ENCODE measurements at places on chromosomes 7 and 10. TPM values are rescaled to one million over a fixed set of nuclear protein-coding genes. Genes with fewer than 3 reads are reported as not detected.

DNA sequence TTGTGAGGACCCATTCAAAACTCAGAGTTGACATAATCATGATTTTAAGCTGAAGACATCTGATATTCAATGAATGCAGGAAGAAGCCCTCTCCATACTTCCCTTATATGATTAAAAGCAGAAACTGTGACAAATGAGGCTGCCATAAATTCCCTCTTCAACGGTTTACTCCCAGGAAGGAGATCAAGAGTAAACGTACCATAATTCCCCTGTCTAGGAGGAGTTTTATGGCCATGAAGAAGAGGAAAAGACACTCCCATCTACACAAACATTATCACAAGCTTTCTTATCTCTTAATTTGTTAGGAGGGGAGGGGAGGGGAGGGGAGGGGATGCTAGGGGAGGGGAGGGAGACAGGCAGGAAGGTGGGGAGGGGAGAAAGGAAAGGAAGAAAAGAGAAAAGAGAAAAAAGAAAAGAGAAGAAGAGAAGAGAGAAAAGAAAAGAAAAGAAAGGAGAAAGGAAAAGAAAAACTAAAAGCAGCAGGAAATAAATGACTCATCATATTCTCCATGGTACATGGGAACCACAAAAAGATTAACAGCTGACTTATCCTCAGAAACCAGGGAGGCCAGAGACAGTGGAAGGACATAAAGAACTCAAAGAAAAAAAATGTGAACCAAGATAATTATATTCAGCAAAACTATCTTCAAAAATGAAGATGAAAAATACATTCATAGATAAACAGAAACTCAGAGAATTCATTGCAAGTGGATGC, 121.6 kb downstream of the ALOX5 start:
- DNase-seq: no peak

GRCh38 chr7:101538596-101539459, 90.3 kb downstream of the MYL10 start:
- peak; percentile 96 for DNase-seq

Gene SLC18A2
- total RNA-seq: 0.52 TPM

GRCh38 chr7:89559596-89559995, 594.7 kb upstream of the STEAP1 start:
- DNase-seq: no peak

Gene BCAP29
- total RNA-seq: 31.0 TPM

- DNase-seq: no peak
Observed at GRCh38 chr7:23586159-23586558, 11.0 kb upstream of the CCDC126 start.

Gene TMEM225B
- 0.52 TPM for total RNA-seq

Gene MMP21
- not detected for total RNA-seq

DNA sequence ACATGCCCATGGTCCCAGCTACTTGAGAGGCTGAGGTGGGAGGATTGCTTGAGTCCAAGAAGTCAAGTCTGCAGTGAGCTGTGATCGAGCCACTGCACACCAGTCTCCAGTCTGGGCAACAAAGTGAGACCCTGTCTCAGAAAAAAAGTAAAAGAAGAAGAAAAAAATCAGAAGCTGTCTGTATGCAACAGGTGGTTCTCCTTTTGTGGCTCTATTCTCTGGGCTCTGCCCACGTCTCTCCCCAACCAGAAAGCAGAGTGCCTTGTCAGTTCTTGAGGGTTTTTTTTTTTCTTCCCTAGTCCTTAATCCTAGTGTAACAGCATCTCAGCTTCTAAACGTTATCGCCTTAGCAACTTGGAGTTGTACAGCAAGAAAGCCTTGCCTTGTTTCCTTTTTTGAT, 89.5 kb downstream of the PRKCQ start:
- DNase-seq: no peak

DNA sequence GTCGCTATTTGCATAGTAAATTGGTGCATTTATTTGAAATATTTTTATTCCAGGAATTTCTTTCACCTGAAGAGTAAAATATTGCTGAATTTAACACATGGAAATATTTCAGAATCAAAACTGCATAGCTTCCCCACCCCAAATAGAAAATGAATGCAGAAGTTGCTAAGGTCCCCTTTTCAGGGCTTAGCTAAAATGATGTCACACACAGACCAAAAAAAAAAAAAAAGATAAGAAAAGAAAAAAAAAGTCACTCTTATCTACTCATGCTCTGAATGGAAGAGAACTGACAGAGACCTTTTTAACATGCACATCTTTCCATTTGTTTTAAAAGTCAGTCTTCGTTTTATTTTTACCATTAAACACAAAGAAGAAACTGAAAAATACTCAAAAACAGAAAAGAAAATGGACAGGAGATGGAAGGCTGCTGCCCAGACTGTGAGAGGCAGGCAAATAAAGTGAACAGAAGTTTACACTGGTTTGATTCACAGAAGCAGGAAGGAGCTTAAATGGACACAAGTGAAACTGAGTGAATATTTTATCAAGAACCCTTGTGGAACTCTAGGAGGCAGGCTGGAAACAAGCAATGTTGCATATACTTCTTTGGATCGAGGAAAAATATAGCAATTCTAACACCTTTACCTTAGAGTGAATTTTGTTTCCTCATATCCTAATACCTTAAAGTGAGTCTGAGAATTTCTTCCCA, 32.0 kb downstream of the PSMC2 start:
- DNase-seq: no peak

- no peak for DNase-seq
Observed at GRCh38 chr7:154861589-154861988, 141.3 kb downstream of the PAXIP1 start.

DNA sequence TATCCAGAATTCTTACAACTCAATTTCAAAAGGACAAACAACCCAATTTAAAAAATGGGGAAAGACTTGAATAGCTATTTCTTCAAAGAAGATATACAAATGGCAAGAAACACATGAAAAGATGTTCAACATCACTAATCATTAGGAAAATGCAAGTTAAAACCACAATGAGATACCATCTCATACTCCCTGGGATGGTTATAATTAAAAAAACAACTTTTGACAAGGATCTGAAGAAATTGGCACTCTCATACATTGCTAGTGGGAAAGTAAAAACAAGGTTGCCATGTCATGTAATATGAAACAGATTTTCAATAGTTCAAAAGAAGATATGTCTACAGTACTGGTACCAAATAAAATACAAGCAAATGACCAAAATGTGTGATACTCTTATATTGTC, 9.0 kb downstream of the OAT start:
- DNase-seq: no peak

- DNase-seq: no peak
Observed at GRCh38 chr10:131277278-131277677, 34.2 kb downstream of the TCERG1L start.

- DNase-seq: peak; percentile 60
Observed at GRCh38 chr10:48450741-48451466, 144.4 kb downstream of the MAPK8 start.

GRCh38 chr7:25795824-25796235, 356.2 kb upstream of the NFE2L3 start:
- DNase-seq: no peak

DNA sequence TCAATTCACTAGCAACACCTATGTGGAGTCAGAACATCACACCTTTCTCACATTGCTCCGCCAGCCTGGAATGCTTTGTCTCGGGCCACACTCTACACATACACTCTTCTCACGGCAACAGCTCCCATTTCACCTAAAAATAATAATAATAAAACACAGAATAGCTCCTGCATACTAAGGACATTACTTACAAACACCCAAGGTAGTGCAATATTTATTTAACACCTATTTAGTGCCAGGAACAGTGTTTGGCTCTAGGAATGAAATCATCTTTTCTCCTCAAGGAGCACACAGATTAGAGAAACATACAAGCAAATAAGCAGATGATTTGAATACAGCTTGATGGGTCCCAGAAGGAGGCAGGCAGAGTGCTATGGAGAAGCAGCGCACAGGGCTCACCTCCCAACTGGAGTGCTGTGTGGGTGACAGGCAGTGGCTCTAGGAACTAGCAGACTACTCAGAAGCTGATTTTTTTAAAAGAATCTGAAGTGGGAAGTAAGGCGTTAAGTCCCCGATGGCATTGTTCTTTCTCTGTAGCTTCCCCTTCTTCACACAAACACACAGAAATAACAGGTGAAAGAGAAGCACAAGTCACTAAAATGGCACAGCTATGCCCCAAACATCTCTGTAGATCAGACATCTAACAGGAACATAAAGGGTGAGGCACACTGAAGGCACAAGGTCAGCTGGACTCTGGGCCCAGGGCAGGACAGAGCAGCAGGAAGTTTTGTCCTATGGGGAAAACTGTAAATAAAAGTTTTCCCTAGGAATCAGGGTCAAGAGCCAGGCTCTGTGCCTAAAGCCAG, 16.7 kb downstream of the USP6NL start:
- no peak for DNase-seq

DNA sequence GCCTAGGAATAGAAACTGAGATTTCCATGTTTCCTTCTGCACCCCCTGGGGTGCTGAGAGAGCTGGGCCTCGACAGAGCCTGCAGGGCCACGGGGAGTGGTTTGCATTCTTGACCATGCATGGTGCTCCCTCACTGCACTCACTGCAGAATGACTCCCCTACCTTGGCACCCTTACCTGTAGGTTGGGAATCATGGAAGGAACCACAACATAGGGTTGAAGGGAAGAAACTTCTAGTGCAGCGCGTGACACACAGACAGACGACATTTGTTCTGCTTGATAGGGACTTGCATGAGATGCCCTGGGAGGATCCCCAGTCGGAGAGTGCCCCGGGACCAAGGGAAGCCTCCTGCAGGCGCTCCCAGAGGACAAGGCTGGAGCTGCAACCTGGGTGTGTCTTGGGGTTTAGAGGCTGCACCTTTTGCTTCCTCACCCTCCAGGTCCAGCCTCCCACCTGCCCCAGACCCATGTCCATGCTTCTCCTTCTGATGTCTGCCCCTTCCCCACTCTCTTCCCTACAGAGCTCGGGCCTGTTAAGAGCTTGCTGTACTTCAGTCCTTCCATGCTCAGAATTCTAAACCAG, 245.2 kb downstream of the ABCA13 start:
- no peak for DNase-seq

DNA sequence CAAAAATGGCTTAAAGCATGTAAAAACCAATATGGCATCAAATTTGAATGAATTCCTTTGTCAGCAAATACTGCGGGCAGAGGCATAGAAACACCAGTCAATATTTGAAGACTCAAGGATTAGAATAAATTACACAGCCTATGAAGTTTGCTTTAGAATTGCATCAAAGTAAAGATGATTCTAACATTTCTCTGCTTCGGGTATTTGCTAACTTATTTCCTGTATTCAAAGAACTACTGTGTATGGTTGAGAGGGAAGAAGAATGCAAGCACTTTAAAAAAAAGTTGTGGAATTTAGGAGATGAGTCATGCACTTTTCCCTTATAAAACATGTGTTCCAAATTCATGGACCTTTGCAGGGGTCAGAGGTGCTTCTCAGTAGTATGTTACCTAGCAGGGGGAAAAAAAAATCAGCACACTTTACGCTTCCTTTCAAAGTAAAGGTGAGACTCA, 90.1 kb downstream of the PIP4K2A start:
- DNase-seq: no peak

DNA sequence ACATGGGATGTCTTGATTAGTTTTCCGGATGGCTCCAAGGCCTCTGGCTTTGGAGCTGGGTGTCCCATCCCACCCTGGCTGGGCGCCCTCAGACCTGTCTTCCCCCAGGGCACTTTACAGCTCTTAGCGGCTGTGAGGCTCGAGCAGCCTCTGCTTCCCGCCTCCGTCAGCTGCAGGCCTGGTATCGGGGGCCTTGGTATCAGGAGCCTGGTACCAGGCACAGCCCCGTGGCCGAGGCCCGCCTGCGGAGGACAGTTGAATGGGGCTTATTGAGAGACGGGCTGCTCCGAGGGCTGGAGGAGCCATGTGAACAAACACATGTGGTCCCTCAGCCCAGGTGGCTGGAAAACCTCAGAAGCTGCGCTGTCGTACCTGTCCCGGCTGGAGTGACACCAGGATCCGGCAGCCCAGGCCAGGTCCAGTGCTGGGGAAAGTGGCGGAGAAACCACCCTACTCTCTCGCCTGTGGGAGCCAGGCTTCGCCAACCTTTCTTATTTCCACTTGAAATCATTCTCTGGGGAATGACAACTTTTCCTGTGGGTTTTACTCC, 23.9 kb upstream of the AP5Z1 start:
- no peak for DNase-seq

DNA sequence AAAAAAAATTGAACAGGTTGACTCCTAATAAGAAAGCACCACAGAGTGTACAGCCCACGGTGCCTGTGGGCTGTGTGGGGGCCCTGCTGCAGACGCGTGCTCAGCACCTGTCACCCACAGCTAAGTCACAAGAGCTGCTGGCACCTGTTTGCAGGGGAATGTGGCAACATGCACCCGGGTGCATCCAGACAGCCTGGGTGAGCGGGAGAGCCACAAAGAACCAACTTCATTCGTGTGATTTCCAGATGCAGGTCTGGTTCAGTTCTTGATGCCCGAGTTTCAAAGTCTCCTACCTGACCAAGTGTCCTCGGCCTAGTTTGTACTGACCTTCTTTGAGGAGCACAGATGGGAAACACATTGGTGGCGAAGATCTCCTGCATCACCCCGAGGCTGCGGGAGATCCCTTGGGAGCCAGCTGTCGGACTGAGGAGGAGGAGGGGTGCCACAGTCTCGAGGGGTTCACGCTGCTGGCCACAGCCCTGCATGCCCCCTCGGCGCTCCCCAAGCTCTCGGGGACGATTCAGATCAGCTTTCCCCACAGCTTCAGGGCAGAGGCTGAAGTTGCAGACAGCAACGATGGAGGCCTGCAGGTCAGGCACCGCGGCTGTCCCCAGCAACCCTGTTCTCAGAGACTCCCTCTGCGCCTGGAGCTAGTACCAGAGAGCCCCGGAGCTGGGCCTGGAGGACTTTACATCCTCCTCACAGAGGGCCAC, 35.3 kb downstream of the AMZ1 start:
- peak; percentile 53 for DNase-seq

Gene TSPAN12
- total RNA-seq: 19.5 TPM

DNA sequence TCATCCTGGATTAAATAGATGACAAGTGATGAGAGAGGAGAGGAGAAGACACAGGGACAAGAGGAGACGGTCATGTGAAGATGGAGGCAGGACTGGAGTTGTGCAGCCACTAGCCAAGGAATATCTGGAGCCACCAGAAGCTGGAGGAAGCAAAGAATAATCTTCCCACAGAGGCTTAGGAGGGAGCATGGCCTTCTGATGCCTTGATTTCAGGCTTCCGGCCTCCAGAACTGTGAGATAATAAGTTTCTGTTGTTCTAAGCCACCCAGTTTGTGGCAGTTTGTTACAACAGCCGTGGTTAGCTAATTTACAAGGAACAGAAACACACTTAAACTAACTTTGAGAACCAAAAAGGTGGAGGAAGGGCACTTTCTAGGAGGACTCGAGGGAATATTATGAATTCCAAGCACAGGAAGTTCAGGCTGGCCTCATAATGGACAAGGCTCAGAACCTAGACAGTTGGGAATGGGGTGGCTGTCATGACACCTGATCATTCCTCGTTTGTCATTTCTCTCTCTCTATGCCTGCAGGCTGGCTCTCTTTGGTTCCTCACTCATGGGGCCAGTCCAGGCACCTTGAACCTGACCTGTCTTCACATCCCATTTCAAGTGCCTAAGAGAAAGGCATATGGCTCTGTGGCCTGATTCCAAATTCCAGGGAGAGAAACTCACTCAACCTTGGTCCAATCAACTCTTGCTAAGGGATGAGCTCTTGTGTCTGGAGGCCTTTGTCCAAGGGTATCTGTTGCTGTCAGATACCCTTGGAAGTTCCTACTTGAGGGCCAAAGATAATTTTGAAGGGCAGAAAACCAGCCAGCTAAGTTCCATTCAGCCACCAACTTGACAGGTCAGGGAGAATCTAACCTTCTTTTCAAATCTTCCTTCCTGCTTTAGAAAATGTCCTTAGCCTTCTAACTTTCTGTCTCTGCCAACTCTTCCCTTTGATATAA, 33.5 kb upstream of the PDZD8 start:
- no peak for DNase-seq

Gene TMEM60
- total RNA-seq: 32.3 TPM

- no peak for DNase-seq
Observed at GRCh38 chr10:23370106-23370505, 25.5 kb upstream of the C10orf67 start.

Gene SCIN
- not detected for total RNA-seq

Gene CYP2W1
- total RNA-seq: not detected

All from H7 (cell line).